Naive thymus-derived CD4-positive, alpha-beta T cell (primary cell): ENCODE measurements at places on chromosomes 4 and X.

GRCh38 chr4:89604951-89605350, 232.0 kb downstream of the SNCA start:
- DNase-seq = no peak
- H3K4me1 ChIP-seq = no peaks in the 10 kb centered on the region
- H3K36me3 ChIP-seq = no peaks in the 10 kb centered on the region
- no peak overlapping the region for H3K4me3 ChIP-seq
- H3K27me3 ChIP-seq = no peaks in the 10 kb centered on the region

DNA sequence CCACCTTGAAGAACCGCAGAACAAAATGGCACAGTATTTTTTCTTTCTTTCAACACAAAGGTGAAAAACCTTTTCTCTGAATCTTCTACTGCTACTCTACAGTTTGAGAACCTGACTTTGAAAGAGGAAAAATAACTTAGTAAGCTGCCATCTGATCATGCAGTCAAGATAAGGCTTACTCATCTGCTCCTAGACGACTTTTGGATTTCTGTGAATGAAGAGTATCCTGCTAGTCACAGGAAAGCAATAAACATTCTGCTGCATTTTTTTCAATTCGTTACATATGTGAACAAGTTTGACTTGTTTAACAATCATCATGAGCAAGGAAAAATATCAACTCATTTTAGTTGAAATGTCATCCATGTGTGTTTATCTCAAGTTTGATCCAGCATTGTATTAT, 25.2 kb downstream of the TIGD2 start:
- H3K27me3 ChIP-seq = no peaks in the 10 kb centered on the region
- H3K36me3 ChIP-seq = no peaks in the 10 kb centered on the region
- H3K27ac ChIP-seq = no peak overlapping the region
- H3K4me3 ChIP-seq = no peak overlapping the region

GRCh38 chrX:19347916-19348315, 4.2 kb downstream of the PDHA1 start:
- H3K36me3 ChIP-seq = no peaks in the 10 kb centered on the region

- H3K27ac ChIP-seq = no peak overlapping the region
- H3K27me3 ChIP-seq = no peaks in the 10 kb centered on the region
- DNase-seq = no peak
- peaks cover 4% of the 10 kb centered on the region for H3K36me3 ChIP-seq
These were observed 34.0 kb downstream of the PLAC8 start for GRCh38 chr4:83080561-83080960.

DNA sequence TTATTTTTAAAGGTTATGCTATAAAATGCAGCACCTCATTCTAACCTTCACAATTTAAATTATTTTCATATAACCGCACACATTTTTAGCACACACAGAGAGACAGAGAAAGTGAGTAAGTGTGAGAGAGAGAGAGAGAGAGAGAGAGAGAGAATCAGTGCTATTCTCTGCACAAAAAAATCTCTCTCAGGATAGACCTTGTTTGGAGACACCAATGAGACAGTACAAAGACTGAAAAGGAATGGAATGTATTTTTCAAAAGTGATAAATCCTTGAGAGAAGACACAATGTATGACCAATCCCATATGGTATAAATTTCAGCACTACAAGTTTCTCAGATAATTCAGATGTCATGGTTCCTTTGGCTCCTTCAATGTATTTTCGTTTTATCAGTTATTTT, 132.1 kb upstream of the PCDH18 start:
- no peaks in the 10 kb centered on the region for H3K27me3 ChIP-seq
- DNase-seq = no peak
- H3K27ac ChIP-seq = no peak overlapping the region
- no peaks in the 10 kb centered on the region for H3K36me3 ChIP-seq
- no peak overlapping the region for H3K4me3 ChIP-seq

DNA sequence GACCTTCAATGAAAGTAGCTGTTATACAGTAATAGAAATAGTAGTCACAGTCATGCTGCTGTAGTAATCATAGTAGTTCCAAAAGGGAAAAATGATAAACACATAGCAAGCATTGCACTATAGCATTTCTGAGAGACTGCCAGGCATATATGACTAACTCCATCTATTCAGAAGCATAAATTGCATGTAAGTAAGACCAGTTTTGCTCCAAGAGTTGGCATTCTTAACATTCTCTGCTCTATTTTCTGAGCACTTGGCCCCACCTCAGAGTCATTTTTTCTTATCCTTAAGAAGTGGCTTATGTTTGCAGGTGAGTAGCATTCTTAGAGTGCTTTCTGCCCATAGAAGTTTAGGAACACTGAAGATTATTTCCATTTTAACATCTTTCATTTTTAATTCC, 490.3 kb upstream of the TECRL start:
- H3K27ac ChIP-seq = no peak overlapping the region
- no peaks in the 10 kb centered on the region for H3K27me3 ChIP-seq
- no peak overlapping the region for H3K4me3 ChIP-seq

GRCh38 chr4:94976371-94977011, 218.7 kb downstream of the BMPR1B start:
- no peaks in the 10 kb centered on the region for H3K36me3 ChIP-seq
- no peak overlapping the region for H3K27ac ChIP-seq
- no peaks in the 10 kb centered on the region for H3K4me1 ChIP-seq
- H3K27me3 ChIP-seq = no peaks in the 10 kb centered on the region
- DNase-seq = no peak

- no peak overlapping the region for H3K27ac ChIP-seq
- H3K27me3 ChIP-seq = no peaks in the 10 kb centered on the region
- H3K4me3 ChIP-seq = no peak overlapping the region
These were observed 23.9 kb upstream of the MSN start for GRCh38 chrX:65643531-65644052.
